ENCODE measurements at places on chromosomes 12 and 14. TPM values are rescaled to one million over a fixed set of nuclear protein-coding genes. Genes with fewer than 3 reads are reported as not detected.

PLEK2 gene
- 111 TPM for total RNA-seq

NKX2-1 gene
- 4.1 TPM for total RNA-seq

CCDC88C gene
- 20.4 TPM for total RNA-seq

OR4E2 gene
- total RNA-seq = not detected

ZNF410 gene
- 126 TPM for total RNA-seq

CYP27B1 gene
- total RNA-seq = 3.9 TPM

ALX1 gene
- 0.26 TPM for total RNA-seq

FGF6 gene
- total RNA-seq = not detected

SERPINA9 gene
- not detected for total RNA-seq

GCH1 gene
- total RNA-seq = 7.9 TPM

KRT4 gene
- 66.6 TPM for total RNA-seq

METTL25 gene
- total RNA-seq = 4.2 TPM

CCDC38 gene
- total RNA-seq = 0.13 TPM

DAD1 gene
- 236 TPM for total RNA-seq

SOS2 gene
- total RNA-seq = 17.6 TPM

A2M gene
- not detected for total RNA-seq

RND1 gene
- total RNA-seq = 4.5 TPM

ARHGAP9 gene
- total RNA-seq = not detected

SLC6A15 gene
- 22.9 TPM for total RNA-seq

DIO3 gene
- not detected for total RNA-seq

TCHP gene
- 9.2 TPM for total RNA-seq

FBLN5 gene
- 0.26 TPM for total RNA-seq

ACSS3 gene
- total RNA-seq = 0.26 TPM

CCNT1 gene
- 24.5 TPM for total RNA-seq

SERPINA5 gene
- total RNA-seq = not detected

RERG gene
- 0.53 TPM for total RNA-seq

PSME2 gene
- 37.5 TPM for total RNA-seq

DCN gene
- total RNA-seq = 32.6 TPM

RNF212B gene
- not detected for total RNA-seq

M6PR gene
- 478 TPM for total RNA-seq

KCNMB4 gene
- total RNA-seq = 0.26 TPM

C12orf54 gene
- total RNA-seq = 0.53 TPM

PPFIA2 gene
- not detected for total RNA-seq

ETFRF1 gene
- 10.8 TPM for total RNA-seq

CAPZA3 gene
- not detected for total RNA-seq

APOLD1 gene
- 1.4 TPM for total RNA-seq

IKZF4 gene
- 0.26 TPM for total RNA-seq

PTGDR gene
- total RNA-seq = not detected

SLCO1C1 gene
- not detected for total RNA-seq

ACRBP gene
- total RNA-seq = 0.51 TPM

TSHR gene
- not detected for total RNA-seq

EIF2S3B gene
- 0.79 TPM for total RNA-seq

PRB2 gene
- total RNA-seq = not detected

UNG gene
- 24.2 TPM for total RNA-seq

CFAP73 gene
- not detected for total RNA-seq

KRT71 gene
- not detected for total RNA-seq

Data from bronchial epithelial cell (primary cell).